ENCODE measurements at places on chromosomes 3 and 15.

DNA sequence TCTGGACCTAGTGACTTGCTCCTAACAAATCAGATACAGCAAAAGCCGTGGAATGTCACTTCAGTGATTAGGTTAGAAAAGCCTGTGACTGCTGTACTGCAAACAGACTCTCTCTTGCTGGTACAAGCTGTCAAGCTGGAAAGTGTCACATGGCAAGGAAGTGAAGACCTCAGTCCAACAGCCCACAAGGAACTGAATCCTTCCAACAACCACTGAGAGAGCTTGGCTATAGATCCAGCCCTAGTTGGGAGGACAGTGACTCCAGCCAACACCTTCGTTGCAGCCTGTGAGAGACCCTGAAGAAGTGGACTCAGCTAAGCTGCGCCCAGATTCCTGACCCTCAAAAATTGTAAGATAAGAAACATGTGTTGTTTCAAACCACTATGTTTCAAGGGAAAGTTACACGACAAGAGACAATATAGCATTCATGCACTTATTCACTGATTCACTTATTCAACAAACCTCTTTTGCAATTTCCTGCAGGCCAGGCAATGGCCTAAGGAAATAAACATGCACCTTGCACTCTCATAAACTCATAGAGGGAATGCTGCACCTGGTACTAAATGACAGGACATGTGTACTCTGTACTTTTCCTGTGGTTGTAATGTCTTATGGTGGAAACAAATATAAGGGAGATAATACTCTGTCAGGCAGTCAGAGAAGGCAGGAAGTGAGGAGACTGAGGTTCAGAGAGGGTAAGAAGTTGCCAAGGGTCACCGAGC lies 142.9 kb downstream of the CADPS start:
- no peak for DNase-seq

- no peak for DNase-seq
Measured at GRCh38 chr3:116515973-116516372, 70.7 kb upstream of the LSAMP start.

DNA sequence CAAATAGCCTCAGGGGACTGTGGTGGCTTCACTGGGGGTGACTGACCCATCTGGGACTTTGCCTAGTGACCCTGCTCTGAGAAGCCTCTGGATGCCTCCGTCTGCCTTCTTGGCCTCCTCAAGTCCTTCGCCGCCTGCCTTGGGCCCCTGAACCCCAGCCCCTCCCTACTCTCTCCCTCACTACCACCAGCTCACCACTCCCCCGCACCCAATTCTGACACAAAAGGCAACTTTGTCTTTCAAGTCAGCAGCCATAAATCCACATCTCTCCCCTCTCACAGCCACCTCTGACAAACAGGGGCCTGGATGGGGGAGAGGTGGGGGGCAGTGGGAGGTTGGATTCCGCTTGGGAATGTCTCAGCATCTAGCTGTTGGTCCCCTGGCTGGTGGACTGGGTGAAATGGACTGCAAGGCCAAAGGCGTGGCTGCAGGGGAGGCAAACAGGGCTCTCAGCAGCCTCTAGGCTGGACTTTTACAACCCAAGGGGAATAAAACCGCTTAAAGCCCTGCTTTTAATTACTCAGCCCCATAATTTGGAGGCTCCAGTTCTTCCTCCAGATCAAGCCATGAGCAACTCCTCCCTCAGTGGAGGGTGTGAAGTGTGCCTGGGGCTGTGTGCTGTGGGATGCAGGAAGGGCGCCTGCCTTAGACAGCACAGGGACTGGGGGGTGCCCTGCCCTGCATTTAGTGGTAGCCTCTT lies 33.4 kb downstream of the IGDCC3 start:
- DNase-seq = no peak

DNA sequence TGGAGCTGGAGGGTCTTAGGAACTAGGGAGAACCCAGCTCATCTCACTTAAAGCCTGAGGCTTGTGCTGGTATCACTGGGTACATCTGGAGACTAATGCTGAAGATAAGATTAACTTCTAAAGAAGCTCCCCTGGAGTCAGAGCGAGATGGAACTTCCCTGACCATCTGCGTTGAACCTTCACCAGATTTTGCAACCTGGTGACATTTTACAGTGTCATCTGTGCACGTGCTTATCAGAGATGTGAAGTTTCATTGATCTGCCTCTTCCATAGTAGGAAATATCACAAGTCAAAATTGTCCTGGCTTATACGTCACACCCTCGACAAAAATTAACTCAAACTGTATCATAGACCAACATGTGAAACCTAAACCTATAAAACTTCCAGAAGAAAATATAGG lies 395.5 kb downstream of the SHQ1 start:
- no peak for DNase-seq

DNA sequence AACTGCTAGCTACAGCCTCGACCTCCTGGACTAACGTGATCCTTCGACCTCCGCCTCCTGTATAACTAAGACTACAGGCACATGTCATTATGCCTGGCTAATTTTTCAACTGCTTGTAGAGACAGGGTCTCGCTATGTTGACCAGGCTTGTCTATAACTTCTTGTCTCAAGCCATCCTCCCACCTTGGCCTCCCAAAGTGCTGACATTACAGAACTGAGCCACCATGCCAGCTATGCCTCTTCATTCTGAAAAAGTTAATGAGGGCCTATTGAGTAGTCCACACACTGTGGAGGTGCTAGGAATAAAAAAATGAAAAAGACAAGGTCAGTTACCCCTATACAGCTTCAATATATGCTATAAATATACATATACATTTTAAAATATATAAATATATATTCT lies 18.3 kb upstream of the EPHA6 start:
- no peak for DNase-seq

DNA sequence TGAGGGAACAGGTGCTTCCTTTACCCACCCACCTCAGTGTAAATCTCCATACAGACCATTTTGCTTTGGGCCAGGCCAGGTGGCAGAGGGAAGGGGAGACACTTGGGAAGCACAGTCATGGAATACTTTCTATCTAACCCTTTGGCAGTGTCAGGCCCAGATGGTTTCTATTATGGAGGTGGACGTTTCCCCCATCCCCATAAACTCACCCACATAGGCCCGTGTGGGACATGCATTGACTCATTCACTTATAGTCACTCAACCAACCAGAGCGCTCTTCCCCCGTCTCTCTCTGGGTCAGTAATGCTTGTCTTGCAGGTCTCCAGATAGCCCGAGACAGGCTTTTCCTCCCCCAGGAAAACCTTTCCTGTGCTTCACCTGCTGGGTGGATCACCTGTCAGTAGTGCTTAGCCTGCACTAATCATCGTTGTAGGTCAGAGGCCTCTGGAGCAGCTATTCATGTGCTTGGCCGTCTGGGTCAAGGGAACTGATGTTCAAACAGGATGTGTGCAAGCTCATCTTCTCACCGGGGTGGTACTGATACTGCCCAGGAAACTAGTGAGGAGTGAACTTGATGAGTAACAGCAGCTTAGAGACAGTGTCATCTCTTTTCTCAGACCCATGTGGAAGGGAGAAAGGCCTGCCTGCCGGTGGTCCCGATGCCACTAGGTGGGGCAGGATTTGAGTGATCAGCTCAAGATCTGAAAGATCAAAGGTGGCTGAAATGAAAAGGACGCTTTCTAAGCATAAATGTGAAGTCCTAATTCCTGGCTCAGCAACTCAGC lies 67.1 kb downstream of the CEMIP start:
- no peak for DNase-seq

DNA sequence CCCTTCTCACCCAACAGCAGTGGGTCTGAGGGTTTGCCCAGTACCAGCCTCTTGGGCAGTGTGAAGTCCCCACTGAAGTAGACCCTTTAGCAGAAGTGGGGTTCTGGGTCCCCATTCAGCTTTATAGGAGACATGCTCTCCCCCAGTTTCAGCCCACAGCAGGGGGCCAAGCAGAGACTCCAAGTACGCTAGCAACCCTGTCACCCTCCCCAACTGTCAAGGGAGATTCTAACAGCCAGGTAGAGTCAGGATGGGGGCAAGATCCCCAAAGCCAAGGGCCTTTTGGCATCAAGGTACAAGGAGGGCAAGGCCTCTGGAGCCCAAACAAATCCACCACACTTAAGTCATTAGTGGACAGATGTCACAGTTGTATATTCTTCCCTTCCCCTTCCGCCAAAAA lies 1.8 kb downstream of the RBPMS2 start:
- no peak for DNase-seq

- no peak for DNase-seq
Measured at GRCh38 chr3:192445770-192446644, 281.3 kb downstream of the FGF12 start.

DNA sequence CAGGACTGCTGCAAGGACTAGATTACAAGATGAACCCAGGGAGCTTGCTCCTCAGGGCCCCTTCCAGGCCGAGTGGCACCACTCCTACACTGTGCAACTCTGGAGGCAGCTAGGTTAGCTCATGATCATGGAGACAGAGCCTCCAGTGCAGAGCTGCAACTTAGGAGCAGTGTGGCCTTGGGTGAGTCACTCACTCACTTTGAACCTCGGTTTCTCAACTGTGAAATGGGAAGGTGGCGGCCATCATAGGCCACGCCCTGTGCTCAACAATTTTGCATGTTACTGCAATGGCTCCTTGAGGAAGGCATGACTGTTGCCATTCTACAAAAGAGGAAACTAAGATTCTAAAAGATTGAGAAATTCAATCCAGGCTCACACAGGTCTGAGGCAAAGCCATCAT lies 11.2 kb upstream of the CXCR6 start:
- DNase-seq = no peak

DNA sequence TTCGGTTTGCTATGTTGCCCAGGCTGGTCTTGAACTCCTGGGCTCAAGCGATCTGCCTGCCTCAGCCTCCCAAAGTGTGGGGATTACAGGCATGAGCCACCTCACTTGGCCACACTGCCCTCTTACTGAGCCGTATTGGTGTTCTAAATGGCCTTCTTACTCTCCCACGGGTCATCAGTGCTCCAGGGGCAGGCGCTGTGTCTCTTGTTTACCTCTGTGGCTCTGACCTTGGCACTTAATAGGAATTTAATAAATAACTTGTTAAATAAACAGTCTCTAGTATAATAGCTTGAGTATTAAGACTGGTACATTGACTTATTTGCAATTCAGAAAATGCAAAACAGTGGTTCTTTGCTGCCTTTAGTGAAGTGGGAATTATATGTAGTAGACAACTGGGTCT lies 13.7 kb downstream of the FLNB start:
- no peak for DNase-seq

GRCh38 chr15:78457101-78457500 lies 19.1 kb downstream of the IREB2 start:
- DNase-seq = no peak

DNA sequence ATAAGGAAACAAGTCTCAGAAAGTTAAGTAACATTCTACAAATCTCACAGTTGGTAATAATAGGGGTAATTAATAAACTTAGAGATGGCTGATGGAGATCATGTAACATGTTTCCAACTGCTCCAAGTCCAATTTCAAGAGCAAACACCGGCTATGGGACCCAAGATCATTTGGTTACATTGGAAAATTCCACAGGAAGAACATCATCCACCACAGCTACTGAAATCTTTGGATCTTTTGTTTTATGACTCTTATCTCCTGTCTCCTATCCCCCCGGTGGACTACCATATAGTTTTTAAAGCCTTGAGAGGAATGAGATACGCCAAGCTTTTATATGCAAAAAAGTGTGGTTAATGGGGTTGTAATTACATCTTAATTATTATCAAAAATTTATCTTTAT lies 216.1 kb downstream of the WNT5A start:
- no peak for DNase-seq

DNA sequence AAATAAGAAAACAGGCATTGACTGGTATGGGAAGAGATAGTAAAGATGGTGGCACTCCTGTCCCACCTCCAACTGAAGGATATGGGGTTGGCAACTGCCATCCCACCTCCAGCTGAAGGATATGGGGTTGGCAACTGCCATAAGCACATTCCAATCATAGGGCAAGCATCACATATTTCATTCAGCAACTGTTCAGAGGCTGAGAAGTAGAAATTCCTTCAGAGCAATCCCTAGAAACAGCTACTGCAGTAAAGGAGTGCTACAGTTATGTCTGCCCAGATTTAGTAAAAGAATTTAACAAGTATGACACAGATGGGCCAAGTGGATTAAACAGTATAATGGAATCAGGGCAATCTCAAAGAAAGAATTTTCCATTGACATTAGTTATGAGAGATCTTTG lies 156.8 kb downstream of the IMPG2 start:
- no peak for DNase-seq

DNA sequence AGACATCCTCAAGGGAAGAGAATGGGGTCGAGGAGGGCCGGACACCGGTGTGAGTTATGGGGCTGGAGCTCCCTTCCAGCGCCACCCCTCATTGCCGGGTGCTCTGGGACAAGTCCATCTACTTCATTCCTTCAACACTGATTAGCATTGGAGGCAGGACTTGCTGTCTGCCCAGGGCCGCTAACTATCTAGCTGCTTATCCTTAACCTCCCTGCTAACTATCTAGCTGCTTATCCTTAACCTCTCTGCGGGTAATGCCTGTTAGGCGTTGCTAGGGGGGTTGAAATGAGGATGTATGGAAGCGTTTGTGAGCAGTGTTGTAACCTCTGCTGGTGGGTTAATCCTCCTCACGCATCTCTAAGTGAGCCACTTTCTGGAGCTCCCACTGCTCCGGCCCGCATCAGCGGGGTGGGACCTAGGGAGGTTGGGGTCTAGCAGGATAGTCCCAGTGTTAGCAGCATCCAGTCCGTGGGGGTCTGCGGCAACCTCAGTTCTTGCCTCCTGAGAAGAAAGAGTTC lies 10.9 kb upstream of the CHAC1 start:
- DNase-seq = no peak

DNA sequence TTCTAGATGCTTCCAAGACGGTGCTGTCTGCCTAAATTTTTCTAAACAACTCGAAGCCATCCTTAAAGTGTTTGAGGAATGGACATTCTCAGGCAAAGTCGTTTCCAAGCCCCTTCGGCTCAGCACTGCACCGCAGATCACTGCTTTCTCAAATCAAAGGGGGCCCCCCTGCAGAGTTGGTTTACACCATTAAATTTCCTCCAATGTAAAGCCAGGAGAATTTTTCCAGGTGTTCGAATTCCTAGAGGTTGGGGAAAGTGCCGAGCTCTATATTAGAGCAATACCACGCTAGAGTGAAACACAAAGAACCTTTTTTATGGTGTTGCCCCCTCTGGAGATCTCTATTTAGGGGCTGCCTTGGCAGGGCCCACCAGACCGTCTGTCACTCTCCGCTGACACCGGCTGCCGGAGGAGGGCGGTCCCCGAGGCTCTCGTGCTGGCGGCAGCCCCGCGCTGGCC lies 277.9 kb upstream of the NR2F2 start:
- DNase-seq = no peak

DNA sequence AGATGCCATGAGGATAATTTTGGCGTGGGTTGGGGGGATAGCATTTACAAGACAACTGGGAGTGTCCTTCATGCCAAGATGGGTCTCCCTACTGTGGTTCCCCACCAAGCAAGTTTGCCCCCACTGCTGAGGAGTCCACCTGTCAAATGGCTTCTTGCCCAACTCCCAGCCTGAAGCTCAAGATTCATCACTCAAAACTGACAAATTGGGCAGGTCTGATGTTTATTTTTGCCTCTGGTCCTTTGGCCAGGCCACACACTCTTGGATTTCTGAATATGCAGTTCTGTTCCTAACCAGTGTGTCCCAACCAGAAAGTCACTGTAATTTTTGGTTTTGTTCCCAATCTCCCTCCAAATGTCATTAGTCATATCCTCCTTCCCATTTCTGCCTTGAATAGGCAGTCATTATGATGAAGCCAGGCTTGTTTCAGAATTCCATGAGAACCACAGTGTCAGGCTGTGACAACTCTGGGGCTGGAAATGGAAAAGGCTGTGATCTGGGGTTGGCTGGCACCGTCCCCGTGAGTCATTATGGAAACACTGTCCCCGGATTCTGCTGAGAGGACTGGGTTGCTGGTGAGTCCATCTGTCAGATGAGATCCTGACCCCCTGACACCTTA lies 29.3 kb upstream of the MEF2A start:
- no peak for DNase-seq

- no peak for DNase-seq
Measured at GRCh38 chr15:64930019-64930652, 18.4 kb downstream of the ANKDD1A start.

All from body of pancreas (tissue), 4 donors.